Fibroblast of upper back skin (primary cell): ENCODE measurements at places on chromosomes 11 and 22.
A peak's percentile ranks its signal among the peaks of the same experiment; 100 is the strongest.

DNA sequence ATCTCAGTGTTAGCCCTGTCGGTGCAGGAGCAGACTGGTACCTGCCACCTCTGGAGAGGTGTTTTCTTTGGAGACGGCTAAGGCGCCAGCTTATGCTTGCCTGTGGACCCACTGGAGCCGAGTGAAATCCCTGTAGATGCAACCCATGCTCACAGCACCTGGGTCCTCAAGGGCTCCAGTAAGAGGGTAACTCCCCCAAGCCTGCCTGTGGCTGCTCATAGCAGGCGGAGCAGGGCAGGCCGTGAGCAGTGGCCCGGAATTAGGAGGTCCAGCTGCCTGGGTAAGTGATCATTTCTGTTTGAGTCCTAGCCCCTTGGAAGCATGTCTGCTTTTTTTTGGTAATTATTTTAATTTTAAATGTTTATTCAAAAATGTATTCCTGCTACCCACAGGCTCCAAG, 43.8 kb downstream of the NAT10 start:
- no peak for DNase-seq

DNA sequence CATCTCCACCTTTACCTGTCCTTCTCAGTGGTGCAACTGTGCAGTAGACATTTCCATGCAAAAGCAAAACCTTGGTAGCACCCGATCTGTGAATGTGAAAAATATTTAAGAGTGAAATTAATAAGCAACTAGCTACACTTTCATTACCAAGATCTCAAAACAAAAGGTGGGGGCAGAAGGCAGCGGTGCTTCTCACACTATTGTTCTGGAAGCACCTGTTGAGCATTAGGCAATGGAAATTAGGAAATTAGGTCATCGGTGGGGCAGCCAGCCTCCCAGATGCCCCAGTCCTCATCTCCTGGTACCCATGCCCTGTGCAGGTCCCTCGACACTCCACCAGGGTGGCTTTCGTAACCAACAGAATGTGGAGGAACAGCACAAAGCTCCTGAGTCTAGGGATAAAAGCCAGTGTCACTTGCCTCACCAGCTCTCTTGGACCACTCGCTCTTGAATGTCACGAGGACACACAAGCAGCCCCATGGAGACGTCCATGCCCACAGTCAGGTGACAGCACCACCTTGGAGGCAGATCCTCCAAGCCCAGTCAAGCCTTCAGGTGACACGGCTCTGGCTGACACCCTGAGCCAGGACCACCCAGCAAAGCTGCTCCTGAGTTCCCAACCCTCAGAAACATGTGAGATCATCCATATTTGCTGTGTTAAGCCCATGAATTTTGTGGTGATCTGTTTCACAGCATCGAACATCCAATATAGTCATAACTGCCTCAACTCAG, 3.3 kb downstream of the LTO1 start:
- no peak for DNase-seq

DNA sequence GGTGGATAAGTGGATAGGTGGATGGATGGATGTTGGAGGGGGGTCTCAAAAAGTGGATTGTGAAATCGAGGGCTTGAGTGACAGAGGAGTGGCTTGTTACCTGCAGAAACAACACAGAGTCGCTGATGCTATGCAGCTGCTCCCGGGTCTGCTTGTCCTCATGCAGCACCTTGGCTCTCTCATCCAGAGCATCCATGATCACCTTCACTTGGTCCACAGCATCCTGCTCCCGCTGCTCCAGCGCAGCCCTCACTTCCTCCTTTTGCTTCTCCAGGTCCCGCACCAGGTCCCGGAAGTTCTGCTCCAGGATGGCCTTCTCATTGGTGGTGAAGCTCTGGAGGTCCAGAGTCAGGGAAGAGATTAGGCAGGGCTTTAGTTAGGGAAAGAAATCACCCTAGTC, 10.7 kb downstream of the TRIM29 start:
- no peak for DNase-seq

GRCh38 chr11:35650006-35650405, 12.6 kb upstream of the TRIM44 start:
- peak; percentile 47 for DNase-seq

DNA sequence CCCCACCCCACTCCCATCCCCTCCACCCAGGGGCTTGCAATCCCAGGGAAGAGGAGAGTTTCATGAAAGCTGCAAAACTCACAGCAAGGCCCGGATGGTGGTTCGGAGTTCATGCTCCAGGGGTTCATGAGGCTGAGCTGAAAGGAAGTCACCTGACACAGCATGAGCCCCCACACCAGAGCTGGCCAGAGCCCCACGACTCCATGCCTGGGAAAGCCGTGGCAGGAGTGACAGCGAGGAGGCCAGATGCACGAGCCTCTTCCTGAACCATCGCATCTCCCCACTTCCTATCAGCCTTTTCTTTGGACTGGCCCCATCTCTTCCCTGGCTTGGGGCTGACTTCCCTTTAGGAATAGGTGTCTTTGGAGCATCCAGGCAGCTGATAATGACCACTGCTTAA, 105.8 kb downstream of the ABTB2 start:
- no peak for DNase-seq

GRCh38 chr11:46655631-46656030, 38.3 kb downstream of the ATG13 start:
- no peak for DNase-seq

- DNase-seq, result no peak
These were observed at the start of gene TMEM151A for GRCh38 chr11:66291706-66292542. Gene TMEM151A (plus strand): TSS chr11:66291894. CDS start chr11:66292014, 120 bp downstream.

GRCh38 chr11:10969387-10969786, 111.5 kb upstream of the ZBED5 start:
- no peak for DNase-seq

DNA sequence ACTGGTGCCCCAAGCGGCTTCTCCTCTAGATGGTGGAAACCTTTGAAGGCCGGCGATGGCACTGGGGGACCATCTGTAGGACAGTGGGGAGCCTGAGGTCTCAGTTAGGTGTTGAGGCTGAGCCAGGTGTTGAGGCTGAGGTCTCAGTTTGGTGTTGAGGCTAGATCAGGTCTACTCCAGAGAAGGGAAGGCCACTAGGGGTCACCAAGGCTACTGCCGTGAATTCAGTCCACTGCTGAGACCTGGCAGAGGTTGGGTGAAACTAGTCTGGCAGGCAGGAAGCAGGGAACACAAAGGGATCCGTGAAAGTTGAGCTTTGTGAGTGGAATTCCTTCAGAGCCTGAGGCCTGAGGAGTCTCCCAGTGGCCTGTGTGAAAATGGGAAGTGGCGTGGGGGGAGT, 123.8 kb upstream of the FGF3 start:
- DNase-seq, result no peak

GRCh38 chr11:69487849-69488542, 6.5 kb downstream of the LINC01488 start:
- DNase-seq, result no peak

- DNase-seq, result peak; percentile 21
These were observed 74.6 kb downstream of the CASP12 start for GRCh38 chr11:104823657-104824056.

DNA sequence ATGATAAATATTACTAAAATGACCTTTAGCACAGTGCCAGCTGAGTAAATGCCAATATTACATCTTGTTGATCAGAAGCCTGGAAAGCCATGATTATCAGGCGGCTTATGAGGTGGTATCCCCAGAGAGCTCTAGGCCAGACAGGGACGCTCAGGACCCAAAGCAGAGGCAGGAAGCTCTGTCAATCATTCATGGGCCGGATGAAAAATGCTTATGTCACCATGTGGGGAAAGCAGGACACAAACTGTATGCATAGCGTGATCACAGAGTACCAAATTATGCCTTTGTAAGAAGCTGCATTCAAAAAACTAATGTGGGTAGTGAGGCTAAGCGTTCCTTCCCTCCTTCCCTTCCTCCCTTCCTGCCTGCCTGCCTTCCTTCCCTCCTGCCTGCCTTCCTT, 82.6 kb downstream of the TENM4 start:
- no peak for DNase-seq

DNA sequence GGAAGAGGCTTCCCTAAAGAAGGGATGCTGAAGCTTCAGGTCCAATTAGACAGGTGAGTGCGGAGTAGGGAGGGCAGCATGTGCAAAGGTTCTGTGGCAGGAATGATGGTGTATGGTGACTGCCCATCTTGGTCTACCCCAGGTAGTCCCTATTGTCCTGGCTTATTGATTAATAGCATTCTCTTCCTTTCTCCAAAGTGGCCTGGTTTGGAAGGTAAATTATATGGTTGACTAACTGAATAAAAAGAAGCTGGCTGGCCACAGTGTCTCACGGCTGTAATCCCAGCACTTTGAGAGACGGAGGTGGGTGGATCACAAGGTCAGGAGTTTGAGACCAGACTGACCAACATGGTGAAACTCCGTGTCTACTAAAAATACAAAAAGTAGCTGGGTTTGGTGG, 230.5 kb downstream of the MIAT start:
- no peak for DNase-seq

DNA sequence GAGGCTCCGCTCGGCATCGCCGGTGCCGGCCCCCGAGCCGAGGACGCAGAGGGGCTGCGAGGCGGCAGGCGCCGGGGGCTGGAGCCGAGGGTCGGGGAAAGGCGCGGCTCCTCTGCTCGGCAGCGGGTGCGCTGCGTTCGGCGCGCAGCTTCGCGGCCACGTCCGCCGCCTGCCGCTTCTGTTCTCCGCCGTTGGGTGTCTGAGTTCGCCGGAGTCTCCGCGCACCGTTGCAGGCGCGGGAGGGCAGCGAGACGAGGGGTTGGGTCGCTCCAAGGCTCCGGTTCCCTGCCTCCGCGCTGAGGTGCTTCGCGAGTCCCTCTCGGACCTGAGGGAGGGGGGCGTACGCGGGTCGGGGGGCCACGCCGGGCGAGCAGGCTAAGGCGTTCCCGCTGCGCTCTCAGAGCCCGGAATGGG, 347 bp downstream of the MN1 start:
- DNase-seq, result no peak

- no peak for DNase-seq
These were observed 1.7 kb upstream of the DCHS1 start for GRCh38 chr11:6657346-6657745.

GRCh38 chr11:2389377-2390026, 11.0 kb upstream of the TSSC4 start:
- DNase-seq, result no peak

DNA sequence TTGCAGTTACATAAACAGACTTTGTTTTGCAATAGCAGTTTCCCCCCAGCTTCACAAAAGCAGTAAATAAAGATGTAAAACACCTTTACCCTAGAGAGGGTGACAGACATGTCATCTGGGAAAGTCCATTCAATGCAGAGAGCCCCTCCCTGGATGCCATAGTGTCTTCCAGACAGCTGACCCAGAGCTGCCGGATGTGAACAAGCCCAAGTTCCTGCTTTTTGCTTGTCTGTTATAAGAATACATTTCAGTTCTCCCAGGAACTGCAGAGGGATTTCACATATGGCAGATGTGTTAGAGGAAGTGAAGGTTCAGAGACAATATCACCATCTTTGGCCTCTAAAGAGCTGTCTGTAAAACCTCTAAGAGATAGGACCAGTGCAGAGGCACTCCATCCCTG, 48.9 kb downstream of the RELT start:
- DNase-seq, result no peak

- no peak for DNase-seq
These were observed 416.4 kb downstream of the BRD1 start for GRCh38 chr22:49411236-49411635.

DNA sequence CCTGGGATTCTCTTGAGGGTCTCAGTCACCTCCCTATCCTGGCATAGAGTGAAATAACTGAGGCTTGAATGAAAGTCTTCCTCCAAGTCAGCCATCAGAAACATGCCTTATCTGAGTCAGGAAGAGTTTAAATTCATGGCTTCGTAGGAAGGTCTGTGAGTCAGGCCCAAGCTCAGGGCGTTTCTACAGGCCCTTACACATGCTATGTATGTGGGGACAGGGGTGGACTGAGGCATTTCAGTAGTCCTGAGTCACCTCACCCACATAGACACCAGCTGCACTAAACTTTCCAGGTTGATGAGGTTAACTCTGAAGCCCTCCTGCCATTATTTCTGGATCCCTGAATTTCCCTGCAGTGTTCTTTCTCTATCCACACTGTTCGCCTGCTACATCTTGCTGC, 134.6 kb upstream of the RCN1 start:
- peak; percentile 25 for DNase-seq

GRCh38 chr22:23532731-23533130, 47.4 kb downstream of the IGLL1 start:
- DNase-seq, result no peak

DNA sequence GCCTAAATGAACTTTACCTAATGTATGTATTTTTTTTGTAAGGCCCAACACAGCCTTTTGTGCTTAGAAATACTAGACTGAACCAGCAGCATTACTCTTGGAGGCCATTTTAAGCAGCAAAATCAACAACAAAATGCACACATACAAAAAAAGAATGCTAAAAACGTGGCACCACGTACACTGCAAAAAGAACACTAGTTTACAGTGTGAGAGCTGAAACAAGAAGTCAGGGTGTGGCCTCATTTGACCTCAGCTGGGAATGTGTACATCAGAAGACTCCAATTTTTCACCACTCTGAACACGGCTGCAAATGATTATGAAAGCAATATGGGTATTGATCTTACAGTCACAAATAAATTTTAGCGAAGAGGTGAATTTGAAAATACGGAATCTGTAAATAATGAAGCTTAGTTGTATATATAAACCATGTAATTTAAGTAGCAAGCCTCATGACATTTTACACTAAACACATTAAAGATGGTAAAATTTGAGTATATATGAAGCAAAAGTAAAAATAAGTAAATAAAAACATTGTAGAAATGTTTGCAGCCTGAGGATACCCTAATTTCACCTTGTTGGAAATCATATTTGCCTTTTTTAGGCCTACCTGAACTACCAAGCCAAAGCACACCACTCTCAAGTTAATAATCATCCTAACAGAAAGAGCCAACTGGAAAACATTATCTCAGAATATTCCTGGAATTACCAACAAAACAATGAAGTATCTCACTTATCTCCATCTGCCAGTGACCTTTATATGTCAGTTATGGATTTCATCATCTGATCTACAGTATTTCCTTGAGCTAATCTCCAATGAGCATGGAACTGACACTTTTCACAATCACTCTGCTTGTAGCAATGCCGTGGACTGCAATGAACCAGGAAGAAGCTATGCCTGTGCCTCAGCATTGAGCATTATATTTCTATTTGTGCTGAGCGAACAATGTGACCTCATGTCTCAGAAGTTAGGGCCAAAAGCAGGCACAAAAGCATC, 319.5 kb upstream of the FAT3 start:
- no peak for DNase-seq

- DNase-seq, result peak; percentile 64
These were observed 34.1 kb downstream of the MB start for GRCh38 chr22:35582861-35583670.

DNA sequence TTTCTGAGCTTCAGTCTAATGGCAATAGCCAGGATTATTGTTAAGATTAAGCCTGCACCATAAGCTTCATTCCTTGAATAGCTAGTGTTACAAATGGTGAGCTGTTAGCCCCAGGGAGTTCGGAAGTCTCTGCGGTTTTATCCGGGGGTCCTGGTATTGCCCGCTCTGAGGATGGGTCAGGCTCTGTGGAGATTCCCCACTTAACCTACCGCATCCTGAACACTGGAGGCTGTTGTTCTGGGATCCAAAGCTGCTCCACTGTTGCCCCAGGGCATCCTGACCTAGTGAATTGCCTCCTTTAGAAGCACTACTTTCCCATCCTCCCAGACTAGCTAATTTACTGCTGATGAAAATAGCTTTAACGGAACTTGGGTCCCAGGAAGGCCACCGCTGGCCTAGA, 14.5 kb upstream of the PEX26 start:
- no peak for DNase-seq

- DNase-seq, result no peak
These were observed 22.8 kb downstream of the MYO7A start for GRCh38 chr11:77150836-77151235.

- DNase-seq, result no peak
These were observed 17.2 kb upstream of the BMAL1 start for GRCh38 chr11:13260201-13260962.
